Neuronal stem cell (in vitro differentiated cells): ENCODE measurements at places on chromosomes 7 and 10.

DNA sequence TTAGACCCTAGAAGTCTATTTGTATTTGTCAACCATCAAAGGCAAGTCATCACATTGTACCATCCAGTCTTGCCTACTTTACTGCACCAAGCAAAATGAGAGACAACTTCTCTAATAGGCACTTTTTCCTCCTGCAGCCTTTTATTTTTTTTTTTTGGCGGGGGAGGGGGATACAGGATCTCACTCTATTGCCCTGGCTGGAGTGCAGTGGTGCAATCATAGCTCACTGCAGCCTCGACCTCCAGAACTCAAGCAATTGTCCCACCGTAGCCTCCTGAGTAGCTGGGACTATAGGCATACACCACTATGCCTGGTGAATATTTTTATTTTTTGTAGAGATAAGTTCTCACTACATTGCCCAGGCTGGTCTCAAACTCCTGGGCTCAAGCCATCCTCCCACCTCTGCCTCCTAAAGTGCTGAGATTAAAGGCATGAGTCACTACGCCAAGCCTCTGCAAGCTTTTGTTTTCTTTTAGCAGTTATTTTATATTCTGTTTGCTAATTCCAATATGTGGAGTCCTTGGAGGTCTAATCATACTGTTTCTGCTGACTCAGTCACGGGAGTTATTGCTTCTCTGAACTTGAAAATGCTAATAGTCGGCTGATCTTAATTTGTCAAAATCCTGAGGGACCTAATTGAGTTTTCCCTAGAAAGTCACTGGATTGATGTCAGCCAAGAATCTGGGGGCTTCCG lies 14.2 kb downstream of the KPNA7 start:
- no peak for DNase-seq

DNA sequence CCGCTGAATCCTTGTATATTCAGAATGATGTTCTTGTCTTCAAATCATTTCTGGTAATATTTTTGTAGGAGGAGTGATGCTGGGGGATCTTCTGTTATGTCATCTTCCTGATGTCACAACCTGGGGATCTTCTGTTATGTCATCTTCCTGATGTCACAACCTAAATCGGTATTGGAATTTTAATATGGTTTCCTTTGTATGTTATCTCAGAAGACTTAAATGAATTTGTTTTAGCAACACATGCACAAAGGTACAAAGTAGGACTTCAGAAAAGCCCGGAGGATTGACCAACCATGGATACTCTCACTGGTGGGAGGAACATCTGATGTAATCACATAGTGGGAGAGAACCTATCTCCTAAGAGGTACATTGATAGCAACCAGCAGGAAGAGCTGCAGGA lies 9.1 kb upstream of the AOAH start:
- no peak for DNase-seq

GRCh38 chr7:83105063-83105462 lies 57.6 kb downstream of the PCLO start:
- DNase-seq, result no peak

GRCh38 chr7:853366-854117 lies 21.3 kb downstream of the SUN1 start:
- no peak for DNase-seq

- DNase-seq, result no peak
Measured at GRCh38 chr7:84176716-84177115, 17.9 kb downstream of the SEMA3A start.

DNA sequence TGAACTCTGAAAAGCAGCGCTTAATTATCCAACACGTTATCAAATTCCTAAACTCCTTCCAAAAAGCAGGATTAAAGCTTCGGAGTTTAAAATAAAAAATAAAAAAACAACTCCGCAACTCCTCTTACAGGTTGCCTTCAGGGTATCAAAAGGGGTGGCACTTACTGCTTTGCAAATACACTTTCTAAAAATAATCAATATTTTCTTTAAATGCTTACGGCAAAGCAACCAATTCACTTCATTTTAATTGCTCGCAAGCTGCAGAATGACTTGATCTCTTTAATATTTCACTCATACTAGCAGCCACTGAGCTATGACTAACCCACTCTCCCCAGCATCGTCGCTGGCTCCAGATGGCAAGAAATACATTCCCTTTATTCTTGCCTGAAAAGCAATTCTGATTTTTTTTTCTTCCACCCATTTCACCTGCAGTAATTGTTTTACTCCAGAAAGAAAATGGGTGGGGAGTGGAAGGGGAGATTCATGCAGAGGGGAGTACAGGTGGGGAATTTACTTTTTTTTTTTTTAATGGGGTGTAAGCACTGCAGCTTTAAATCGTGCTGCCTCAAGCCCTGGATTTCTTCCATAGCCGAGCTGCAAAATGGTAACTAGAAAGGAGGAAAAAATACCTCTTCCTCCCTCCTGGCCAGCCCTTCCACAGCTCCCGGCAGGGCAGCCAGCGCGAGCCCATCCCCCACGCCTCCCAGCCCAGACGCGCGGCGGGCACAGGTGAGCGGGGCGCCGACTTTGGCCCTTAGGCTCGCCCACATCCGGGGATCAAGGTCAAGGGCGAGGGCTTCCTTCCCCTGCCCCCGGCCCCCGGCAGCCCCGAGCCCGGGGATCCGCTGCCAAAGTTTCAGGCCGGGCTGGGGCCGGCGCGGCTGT lies 54.2 kb upstream of the FHIP2A start:
- DNase-seq, result no peak

DNA sequence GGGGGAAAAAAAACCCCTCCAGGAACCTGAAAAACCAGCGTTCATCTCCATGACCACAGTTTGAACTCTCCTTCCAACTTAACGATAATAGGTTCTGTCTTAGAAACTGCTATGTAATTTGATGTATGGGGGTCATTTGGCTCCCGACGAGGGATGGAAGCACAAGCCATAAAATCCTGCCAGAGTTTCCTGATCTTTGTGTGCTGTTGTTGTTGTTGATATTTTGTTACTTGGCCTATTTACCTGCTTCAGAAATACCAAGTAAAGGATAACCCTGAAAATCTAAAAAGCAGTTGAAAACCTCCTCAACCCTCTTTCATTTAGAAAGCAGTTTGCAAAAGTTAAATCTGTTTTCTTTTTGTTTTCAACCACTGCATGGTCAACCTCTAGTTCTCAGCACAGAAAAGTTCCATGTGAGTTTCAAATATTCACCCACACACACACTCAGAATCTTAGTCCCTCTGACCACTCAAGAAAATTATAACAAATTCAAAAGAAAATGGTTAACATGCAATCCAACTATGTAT lies 9.3 kb upstream of the HOXA2 start:
- no peak for DNase-seq

DNA sequence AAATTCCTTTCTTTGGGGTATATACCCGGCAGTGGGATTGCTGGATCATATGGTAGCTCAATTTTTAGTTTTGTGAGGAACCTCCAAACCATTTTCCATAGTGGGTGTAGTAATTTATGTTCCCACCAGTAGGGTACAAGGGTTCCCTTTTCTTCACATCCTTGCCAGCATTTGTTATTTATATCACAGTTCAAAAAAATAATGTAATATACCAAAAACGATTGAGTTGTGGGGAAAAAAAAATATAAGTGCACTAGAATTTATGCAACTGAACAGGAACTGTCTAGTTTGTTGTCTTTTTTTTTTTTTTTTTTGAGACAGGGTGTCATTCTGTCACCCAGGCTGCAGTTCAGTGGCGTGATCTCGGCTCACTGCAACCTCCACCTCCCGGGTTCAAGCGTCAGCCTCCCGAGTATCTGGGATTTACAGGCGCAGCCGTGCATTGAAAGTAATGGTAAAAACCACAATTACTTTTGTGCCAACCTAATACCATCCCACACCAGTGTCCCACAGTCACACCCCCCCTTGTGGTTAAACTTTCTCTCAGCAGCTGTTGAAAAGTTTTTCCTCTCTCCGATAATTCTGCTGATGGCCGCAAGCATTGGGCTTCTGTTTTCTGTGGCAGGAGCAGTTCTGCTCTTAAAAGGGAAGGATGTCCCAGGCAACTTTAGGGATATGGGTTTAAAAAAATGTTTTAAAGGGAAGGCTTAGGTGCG lies 6.8 kb upstream of the LAT2 start:
- peak; percentile 14 for DNase-seq

DNA sequence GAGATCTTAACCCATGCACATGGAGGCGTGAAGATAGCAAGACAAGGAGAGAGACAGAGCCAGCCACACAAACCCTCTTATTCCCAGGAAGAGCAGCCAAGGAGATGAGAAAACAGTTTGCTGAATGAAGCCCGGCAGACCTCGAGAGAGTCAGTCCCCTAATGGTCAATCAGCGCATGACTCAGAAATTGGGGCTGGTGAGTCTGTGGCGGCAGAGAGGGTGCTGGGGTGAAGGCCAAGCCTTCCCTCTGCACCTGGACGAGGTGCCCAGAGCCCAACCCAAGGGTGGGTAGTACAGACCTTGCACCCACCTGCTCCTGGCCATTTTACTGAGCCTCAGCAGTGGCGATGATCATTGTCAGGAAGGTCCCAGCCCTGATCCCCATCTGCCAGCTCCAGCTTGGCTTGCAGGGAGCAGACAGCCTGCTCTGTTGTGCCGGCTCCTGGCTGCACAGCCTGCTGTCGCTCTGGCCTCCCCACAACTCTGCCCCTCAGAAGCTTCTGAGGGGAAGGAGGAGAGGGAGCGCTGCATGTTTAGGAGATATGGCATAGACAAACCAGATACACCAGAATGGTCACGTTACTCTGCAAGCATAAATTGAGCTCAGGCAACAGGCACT lies 256.6 kb downstream of the RPS24 start:
- no peak for DNase-seq

- DNase-seq, result no peak
Measured at GRCh38 chr10:27716521-27716920, 29.1 kb downstream of the MKX start.

DNA sequence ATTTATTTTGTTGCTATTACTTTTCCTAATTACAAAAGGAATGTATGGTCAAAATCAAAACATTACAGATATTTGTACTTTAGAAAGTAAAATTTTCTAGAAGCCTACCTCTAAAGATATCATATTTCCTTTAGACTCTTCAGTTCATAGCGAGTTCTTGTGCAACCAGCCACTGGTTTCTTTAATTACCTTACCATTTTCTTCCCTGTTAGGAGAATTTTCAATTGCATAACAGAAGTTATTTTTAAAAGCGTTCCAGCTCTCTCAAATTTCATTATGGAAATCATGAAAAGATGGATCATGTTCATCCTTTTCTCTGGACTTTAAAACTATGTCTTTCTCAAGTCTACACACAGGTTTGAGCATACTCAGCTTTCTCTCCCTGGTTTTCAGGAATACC lies 5.0 kb upstream of the TRUB1 start:
- DNase-seq, result no peak

DNA sequence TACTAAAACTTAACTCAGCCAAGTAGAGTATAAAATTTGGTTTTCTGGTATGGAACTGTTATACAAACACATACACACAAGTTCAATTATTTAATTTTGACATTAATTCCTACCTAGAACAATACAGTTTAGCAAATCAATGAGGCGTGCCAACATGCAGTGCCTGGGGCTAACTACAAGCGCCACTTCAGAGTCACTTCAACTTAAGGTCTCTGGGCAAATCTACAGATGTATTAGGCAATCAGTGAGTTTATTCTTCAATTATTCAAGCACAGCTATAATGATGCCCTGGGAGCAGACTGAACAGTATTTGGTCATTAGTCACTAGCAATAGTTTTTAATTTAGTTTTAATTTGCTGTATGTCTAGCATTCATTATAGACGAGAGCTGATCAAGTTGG lies 51.6 kb downstream of the HIBADH start:
- no peak for DNase-seq

- no peak for DNase-seq
Measured at GRCh38 chr10:129365767-129366402, 101.2 kb upstream of the MGMT start.

- DNase-seq, result no peak
Measured at GRCh38 chr7:50920031-50920635, 137.4 kb upstream of the GRB10 start.

GRCh38 chr10:24579906-24580305 lies 143.8 kb downstream of the ARHGAP21 start:
- DNase-seq, result no peak

DNA sequence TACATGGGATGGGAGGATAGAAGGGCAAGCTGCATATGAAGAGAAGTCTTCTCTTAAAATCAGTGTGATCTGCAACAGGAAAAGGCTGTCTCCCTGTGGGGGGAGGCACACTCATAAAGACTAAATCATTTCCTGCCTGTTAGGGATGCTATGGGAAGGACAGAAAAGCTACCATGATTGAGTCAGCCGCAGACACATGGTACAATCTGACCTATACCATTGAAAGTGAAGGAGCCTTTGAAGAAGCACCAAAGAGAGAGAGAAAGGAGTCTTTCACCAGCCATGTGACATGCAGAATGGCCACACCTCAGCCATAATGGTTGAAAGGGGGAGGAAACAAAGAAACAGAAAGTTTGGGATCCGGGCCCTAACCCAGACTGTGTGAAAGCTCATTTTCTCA lies 29.1 kb downstream of the NUDCD3 start:
- no peak for DNase-seq

DNA sequence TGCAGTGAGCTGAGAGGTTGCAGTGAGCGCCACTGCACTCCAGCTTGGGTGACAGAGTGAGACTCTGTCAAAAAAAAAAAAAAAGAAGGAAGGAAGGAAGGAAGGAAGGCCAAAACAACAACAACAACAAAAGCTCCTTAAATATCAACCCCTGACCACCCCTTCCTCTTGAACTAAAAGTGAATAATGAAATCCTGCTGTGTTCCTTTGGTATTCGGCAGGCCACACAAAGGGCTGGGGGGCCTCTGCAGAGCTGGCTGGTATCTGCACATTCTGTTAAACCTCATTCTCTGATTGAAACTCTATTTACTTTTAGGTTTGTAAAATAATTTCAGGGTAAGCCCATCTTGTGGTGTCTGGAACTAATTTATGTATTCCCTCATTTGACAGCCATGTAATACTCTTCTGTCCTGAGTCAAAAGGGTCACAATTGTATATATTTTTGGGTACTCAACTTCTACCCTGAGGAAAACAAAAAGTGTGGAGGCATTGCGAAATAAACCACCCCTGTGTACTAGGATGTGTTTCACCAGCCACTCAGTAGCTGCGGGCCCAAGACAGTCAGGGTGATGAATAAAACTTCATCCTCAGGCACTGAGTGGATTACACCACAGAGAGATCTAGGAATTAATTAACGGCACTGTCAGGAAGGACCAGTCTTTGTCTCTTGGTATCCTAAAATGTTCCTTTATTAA lies 446.4 kb upstream of the PFKP start:
- DNase-seq, result no peak

DNA sequence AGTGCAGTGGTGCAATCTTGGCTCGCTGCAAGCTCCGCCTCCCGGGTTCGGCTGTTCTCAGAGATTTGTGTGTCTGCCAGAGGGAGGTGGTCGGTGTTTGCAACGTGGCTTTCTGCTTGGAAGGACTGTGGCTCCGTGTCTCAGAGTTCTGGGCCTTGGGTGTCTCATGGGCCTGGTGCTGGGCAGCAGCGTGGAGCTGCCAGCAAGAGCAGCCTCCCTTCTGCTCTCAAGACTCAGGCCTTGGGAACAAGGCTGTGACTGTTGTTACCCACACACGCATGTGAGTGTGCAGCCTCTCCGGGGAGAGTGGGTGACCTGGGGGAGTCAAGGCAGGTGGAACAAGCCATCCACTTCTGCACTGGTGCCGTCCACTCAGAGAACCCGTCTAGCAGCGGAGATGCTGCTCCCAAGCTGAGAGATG lies 52.0 kb downstream of the VIPR2 start:
- no peak for DNase-seq

GRCh38 chr10:23994459-23995046 lies 214.4 kb upstream of the KIAA1217 start:
- peak; percentile 59 for DNase-seq

GRCh38 chr7:114354306-114354705 lies 60.3 kb upstream of the FOXP2 start:
- DNase-seq, result no peak

GRCh38 chr7:131621652-131622051 lies 65.2 kb upstream of the PODXL start:
- DNase-seq, result no peak
